CD4-positive, alpha-beta T cell treated with Interleukin-15 for 4 hours (primary cell): ENCODE measurements at places on chromosomes 11 and 22.

GRCh38 chr11:78311702-78312371 is 105.8 kb downstream of the GAB2 start:
- DNase-seq: no peak

GRCh38 chr22:32852395-32853251 is 51.1 kb downstream of the TIMP3 start:
- no peak for DNase-seq

DNA sequence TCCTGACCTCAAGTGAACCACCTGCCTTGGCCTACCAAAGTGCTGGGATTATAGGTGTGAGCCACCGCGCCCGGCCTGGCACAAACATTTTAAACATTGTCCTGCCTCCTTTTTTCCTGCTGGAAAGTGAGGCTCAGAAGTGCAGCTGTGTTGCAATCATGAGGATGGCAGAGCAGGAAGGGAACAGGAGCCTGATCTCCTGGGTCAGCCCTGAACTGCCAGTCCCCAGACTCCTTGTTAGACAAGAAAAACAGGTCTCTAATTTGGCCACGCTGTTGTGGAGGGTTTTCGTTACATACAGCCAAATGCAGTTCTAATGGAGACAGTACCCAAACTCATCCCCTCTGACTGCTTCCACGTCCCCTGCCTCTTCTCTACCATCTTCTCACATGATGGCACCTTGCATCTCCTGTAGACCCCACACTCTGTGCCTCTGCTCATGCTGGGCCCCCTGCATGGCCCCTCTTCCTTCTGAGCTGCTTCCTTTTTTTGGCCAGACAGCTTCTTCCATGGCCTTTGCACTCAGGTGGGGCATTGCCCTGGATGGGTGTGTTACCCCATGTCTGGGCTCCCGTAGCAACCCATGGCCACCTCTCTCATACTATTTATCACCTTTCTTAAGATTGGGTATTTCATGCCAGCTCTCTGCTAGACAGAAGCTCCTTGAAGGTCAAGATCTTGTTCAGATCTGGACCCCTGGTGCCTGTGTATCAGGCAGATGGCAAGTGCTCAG is 227.1 kb downstream of the CEP164 start:
- DNase-seq: no peak

DNA sequence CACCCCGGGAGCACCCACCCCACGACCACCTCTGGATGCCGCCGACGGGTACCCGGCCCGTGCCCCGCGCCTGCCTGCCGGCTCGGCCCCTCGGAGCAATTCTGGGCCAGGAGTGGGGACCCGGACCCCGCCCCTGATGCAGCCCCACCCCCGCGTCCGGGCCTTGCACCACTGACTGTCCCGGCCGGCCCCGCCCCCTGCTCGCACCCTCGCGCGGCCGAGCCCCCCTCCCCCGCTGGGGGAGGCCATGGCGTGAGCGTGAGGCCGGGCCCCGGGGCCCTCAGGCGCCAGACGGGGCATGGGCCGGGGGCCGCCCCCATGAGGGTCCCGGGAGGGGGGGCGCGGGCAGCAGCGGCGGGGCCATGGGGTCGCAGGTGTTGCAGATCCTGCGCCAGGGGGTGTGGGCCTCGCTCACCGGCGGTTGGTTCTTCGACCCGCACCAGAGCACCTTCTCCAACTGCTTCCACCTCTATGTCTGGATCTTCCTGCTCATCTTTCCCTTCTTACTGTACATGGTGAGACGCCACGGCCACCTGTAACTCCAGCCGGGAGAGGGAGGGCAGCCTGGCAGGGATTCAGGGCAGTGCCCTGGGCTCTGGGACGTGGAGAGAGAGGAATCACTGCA is 486 bp downstream of the PCNX3 start:
- DNase-seq: no peak

DNA sequence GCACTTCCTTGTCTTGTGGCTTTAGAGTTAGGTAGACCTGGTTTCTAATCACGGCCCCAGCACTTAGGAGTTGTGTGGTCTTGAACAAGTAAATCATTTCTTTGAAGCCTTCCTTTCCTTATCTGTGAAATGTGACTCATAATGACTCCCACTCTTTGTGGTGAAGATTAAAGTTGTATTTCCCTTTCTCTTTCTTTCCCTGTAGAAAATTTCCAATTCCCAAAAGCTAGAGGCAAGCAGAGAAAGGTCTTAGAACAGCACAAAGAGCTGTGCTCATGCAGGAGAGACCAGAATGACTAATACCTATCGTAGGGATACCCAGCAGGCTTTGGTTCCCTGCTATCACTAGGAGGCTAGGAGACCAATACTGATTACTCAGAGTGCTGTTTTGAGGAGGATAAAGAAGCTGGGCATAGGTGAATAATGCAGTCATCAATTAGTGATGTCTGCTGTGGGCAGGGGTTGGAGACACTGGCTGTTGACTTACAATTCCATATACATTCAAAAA is 270.7 kb upstream of the SYN3 start:
- DNase-seq: no peak

DNA sequence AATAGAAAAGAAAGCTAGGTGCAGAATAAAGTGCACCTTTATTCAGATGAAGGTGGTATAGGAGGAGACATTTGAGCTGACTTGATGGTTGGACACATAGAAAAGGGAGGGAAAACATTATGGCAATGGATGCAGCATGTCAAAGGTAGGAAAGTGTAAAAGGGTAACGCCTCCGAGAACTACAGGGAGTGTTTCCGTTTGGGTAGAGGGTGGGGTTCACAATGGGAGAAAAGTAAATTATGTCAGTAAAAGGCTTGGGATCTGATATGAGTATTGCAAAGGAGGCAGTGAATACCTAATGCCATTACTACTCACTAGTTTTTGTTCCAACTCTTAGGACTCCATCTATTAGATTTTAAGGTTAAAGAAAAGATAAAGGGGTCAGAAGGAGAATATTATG is 59.5 kb downstream of the FAT3 start:
- DNase-seq: no peak

- DNase-seq: no peak
Observed at GRCh38 chr22:17570851-17571631, 7.7 kb downstream of the SLC25A18 start.

GRCh38 chr11:77147036-77147315 is 18.9 kb downstream of the MYO7A start:
- DNase-seq: no peak

DNA sequence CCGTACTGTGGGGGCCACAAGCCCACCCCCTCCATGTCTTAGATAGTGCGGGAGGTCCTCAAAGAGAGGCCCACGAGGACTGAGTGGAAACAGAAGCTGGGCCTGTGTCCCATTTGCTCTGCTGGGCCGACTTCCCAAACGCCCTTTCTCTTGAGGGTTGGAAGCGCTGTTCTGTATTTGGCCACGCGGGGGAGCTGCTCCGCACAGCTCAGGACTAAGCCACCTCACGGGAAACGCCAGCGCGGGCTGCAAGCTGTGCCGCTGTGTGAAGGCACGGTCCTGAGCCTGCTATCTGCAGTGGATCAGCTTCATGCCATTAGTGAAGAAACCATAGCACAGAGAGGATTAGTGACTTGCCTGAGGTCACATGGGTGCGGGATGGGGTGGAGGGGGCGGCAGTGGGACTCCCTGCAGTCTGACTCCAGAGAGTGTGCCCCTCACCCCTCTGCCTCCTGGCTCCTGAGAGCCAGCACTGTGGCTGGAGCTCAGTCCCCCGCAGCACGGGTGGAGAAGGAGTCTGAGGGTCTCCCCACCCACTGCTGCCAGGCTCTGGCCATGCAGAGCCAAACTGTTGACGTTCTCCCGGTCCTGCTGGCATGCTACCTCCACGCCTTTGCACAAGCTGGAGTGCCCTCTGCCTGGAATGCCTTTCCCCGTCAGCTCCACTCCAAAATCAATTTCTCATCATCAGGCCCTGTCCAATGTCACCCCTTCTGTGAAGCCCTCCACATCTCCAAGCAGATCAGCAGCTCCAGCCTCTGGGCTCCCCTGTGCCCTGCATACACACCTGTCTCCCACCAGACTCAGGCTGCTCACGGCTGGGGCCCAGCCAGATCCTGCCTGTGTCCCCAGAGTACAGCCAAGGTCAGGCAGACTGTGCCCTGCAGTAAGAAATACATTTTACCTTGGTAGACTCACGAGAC is 51.5 kb upstream of the LRRC32 start:
- DNase-seq: peak; percentile 71

GRCh38 chr22:30426388-30427353 is 1.1 kb downstream of the MTFP1 start:
- DNase-seq: peak; percentile 86

DNA sequence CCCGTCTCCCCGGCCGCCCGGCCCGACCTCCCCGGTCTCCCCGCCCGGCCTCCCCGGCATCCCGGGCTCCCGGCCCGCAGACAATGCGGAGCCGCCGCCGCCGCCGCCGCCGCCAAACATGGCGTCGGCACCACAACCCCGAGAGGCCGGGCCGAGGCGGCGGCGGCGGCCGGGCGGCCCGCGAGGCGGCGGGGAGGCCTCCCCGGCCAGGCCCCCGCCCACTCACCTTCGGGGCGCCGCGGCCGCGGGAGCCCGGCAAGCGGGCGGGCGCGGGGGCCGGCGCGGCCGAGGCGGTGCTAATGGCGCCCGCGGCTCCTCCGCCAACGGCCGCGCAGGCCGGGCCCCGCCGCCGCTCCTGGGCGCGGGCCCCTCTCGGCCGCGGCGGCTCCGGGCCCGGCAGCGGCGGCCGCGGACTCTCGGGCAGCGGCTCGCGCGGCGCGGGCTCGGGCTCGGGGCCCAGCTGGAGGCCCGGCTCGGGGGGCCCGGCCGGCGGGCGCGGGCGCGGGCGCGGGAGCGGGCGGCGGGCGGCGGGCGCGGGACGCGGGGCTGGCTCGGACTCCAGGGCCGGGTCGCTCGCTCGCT is 311 bp downstream of the BRD1 start:
- DNase-seq: no peak
